MG63 (cell line): ENCODE measurements at places on chromosomes 3 and 15.
A peak's percentile ranks its signal among the peaks of the same experiment; 100 is the strongest.

DNA sequence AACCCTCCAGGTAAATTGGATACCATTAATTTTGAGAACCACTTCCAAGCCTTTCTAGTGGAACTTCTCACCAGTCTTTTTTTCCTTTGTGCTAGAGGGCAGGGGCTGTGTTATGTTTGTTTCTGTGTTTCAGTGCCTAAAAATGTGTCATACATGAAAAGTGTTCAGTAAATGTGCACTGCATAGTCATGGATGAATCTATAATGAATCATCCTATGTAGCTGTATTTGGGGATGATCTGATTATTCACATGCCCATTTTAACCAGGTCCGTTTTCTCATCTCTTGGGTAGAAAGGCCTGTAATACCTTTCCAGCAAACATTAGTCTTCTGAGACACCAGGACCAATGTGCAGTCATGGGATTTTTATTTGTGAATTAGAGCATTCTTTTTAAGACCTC is 583.0 kb upstream of the GOLIM4 start:
- no peak for DNase-seq

DNA sequence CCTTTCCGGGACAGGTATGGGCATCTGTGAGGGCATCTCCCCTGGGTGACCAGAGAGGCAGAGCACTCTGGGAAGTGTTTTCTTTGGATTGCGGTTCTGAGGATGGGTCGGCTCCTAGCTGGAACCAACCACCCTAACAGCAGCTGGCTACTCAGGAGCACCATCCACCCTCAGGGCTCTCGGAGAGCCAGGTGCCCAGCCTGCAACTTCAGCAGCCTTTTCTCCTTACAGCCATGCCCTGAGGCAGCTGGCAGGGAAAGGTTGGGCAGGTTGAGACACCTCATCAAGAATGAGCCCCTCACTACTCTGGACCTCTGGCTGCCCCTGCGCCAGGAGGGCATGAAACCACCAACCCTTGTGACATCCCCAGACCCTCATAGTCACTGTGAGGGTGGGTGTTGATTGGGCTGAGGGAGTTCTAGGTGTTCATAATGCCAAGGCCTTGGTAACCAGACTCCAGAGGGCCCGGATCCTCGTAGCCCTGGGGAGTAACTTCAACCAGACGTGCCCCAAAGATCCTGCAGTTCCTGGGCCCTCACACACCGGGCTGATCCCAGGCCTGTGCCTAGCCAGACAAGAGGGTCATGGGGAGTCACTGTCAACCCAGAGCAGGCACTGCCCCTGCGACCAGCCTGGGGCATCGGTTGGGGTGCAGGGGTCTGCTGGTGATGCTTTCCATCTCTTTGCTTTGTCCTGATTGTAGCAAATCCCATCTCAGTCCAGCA is 114.4 kb upstream of the ABHD17C start:
- no peak for DNase-seq

GRCh38 chr3:3191675-3192285 is 12.3 kb upstream of the CRBN start:
- DNase-seq: no peak

- no peak for DNase-seq
Observed at GRCh38 chr15:25250906-25251622, 187.8 kb downstream of the UBE3A start.

DNA sequence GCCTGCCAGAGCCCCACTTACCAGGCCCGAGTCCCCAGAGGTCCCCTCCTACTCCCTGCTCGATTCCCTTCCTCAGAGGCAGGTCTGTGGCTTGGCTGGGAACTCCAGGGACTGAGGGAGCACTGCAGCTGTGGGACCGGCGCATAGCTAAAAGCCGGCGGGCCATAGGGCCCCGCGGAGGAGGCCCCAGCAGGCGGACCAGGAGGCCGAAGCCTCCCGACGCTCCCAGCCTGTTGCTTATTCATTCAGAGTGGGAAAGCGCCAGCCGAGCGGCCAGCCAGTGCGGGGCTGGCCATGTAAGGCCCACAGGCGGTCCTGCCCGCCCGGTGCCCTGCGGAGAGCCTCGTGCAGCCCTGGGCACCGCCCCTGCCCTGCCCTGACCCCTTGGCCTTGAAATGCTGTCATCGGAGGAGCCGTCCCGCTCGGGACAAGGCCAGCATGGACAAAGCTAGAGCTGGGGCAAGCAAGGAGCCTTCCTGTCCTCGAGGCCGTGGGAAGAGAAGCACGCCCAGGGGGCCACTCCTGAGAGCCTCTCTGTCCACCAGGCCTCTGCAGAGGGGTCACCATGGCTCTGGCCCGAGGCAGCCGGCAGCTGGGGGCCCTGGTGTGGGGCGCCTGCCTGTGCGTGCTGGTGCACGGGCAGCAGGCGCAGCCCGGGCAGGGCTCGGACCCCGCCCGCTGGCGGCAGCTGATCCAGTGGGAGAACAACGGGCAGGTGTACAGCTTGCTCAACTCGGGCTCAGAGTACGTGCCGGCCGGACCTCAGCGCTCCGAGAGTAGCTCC is at the start of gene LOXL1:
Gene LOXL1 (plus strand): TSS at position 244 of the 784 bp plus-strand sequence. CDS start 322 bp downstream, at position 566.
- DNase-seq: peak; percentile 97
